ENCODE measurements at places on chromosomes 2 and 18.

DNA sequence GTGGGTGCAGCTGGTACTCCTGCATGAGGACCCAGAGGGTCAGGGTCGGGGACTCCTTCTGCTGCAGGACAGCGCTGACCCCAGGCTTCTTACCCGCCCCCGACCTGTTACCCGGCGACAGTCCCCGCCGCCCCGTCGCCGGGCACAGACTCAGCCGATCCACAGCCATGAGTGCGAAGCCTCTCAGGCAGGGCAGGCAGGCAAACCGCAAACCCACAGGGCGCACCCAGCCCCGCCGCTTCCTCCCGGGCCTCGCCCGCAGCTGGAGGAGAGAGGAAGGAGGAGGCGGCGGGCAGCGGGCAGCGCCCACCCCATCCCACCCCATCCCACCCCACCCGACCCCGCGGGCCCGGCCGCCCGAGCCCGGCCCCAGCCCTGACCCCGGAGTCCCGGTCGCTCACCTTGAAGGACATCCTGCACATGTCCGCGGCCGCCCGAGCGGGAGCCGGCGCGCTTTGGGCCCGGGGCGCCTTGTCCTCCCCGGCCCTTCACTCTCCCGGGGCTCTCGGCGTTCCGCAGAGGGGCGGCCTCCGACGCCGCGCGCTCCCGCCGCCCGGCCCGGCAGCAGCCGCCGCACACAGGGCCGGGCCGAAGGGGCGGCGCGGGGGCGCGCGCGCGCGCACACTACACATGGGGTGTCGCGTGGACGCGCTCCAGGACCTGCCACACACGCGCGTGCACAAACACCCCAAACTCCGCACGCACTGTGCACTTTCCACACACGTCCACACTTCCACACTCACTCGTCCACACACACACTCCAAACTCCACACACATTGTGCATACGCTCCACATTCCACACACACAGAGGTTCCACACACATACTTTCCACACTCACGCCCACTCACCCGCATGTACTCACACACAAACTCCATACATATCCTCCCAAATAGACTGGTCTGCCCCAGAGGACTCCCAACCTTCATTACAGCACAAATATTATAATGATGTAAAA lies at the start of gene ANKRD29:
ANKRD29 (minus strand) TSS at position 603 of the 955 bp plus-strand sequence; CDS start at position 422, 181 bp downstream.
- peak; percentile 53 for DNase-seq

GRCh38 chr2:106147665-106148064 lies 46.4 kb downstream of the UXS1 start:
- no peak for DNase-seq

DNA sequence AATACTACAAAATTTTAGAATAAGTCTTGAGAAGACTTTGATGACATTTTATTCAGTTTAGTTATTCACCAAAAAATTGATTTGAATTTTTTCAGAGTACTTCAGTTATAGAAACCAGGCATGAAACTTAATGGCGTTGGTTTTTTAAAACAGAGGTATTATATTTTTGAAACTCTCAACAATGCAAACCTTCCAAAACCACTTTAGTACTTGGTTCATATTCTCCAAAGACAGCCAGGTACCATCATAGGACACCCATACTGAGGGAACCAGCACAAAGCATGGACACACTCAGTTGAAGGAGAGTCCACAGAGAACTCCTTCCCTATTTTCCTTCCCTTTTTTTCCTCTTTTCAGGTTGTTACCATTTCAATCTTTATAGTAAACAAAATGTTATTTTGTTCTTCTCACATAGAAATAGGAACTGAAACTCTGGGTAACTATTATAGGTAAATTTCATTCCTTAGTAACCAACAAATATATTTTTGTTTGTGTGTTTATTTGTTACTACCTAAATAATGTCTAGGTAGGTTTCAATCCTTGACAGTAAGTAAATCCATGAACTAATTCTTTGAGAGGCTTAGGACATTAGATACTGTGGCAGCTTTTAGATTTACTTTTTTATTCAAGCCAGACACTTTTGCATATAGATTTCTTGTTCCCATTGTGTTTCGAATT lies 95.8 kb downstream of the TMEFF2 start:
- no peak for DNase-seq

GRCh38 chr2:38613849-38614213 lies 11.1 kb upstream of the HNRNPLL start:
- no peak for DNase-seq

DNA sequence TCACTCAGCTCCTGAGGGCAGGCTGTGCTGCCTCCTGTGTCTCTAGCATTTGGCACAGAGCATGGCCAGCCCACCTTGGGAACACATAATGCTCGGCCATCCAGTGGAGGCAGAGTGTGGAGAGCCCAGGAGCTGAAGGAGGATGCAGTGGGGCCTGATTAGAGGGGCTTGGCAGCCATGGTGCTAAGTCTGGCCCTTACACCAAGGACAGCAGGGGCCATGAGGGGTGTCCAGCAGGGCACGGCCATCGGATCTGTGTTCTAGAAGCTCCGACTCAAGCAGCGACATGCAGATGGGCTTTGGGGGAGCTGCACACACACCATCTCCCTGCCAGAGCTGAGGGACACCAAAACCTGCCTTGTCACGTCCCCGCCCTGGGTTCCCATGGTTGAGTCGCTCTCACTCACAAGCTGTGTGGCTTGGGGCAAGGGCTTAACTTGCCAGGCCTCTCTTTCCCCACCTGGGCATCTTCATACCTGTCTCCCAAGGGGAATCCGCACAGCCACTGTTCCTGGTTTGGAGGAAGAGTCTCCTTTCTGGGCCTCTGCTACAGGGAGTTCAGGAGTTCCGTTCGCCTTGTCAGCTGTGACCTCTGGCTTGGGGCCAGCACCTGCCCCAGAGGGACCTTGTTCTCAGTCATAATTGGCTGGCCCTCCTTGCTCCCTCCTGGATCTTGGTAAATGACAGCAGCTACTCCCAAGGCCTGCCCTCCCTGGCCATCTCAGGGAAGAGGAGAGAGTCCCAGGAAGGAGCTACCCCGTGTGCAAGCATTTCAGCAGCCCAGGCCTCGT lies 1.3 kb upstream of the TOGARAM2 start:
- peak; percentile 45 for DNase-seq

DNA sequence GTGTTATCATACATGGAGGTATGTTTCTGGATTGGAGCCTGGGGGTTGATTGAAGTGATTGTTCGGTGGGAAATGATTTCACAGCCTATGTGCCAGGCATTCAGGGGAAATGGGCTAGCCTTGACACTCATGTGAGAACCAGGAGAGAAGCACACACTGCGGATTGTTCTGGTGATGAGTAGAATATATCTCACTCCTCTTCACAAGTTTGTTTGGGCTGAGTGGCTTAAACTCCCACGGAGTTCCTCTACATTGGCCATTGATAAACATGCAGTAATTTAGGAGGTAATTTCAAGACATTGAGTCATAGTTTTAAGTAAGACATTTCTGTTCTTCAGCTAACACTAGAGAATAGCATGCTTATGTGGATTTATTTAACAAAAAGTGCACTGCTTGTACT lies 498.9 kb upstream of the NETO1 start:
- no peak for DNase-seq

GRCh38 chr2:64727843-64728463 lies 74.2 kb upstream of the SERTAD2 start:
- DNase-seq: no peak

GRCh38 chr18:45619062-45619825 lies 4.0 kb downstream of the SLC14A2 start:
- DNase-seq: peak; percentile 60

DNA sequence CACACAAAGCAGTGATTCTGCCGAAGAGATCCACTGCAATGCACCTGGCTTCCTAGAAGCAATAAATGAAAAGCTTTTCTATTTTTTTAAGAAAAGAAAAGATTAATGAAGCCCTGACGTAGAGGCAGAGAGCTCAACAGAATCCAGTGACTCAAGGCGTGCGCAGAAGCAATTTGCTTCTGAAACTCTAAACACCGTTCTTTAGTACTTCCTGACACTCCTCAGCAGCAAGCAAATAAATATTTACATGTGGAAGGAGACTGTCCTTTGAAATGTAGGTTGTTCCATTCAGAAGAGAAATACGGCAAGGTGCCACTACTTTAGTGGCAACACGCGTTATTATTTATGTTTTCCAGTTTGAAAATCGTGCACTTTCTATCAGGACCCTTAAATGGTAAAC lies 126.2 kb upstream of the ZNF516 start:
- DNase-seq: no peak

GRCh38 chr2:171688129-171688465 lies 828 bp downstream of the DYNC1I2 start:
- no peak for DNase-seq

DNA sequence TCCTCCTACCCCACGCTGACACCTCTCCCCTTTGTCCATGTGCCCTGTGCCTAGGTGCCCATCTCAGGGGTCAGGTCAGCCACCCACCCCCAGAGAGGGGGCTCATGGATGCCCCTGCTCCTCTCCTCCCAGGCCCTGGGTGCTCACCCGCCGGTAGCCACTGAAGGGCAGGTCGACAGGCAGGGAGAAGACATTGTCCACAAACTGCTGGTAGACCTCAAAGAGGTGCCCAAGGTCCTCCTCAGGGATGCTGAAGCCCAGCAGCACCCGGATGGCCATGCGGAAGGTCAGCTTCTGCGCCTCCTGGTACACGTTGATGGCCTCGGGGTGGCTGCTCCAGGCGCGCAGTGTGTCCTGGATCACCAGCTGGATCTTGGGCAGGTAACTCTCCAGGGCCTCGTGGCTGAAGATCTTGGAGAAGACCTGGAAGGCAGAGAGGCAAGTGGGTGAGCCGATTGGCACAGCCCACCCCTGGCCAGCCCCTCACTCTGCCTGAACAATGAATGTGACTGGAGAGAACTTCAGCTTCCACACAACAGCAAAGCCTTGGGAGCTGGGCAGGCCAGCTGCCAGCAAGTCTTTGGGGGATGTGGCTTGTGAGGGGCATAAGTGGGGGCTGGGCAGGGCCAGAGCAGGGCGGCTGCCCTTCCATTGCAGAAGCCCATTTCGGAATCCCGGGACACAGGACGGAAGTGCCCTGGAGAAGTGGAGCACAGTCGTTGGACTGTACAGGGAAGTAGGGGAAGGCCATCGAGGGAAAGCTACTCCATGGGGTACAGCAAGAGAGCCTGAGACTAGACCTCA lies 12.5 kb downstream of the CYP26B1 start:
- DNase-seq: peak; percentile 8

DNA sequence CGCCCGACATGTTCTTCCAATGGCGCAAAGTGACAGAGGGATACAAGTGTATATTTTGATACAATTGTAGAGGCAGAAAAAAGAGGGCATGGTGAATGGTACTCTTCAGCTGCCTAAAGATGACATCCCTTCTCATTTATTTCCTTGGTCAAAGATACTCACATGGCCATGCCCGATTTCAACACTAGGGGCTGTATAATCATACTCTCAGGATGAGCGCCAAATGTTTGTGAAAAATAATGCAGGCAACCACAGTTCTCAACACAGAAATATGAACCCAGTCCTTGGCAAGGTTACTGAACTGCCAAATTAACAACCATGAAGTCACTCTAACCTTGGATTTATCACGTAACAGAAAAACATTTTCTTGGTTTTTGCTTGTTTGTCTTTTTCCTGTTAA lies 204.4 kb downstream of the CCDC102B start:
- no peak for DNase-seq

DNA sequence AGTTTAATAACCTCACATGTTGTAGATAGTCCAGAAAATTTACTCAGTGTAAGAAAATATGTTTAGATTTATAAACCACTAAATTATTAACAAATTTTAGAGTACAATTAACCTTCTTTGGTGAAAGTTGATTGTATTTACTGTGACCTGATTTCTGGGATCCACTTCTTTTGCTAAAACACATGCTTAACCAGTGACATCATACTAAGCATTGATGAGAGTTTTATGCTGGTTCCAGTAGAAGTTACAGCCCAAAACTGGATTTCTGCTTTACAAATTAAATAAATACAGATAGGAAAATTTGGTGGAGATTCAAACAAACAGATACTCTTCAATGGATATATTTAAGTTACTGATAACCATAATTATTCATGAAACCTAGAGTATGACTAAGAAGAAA lies 40.9 kb downstream of the RBBP8 start:
- DNase-seq: no peak

DNA sequence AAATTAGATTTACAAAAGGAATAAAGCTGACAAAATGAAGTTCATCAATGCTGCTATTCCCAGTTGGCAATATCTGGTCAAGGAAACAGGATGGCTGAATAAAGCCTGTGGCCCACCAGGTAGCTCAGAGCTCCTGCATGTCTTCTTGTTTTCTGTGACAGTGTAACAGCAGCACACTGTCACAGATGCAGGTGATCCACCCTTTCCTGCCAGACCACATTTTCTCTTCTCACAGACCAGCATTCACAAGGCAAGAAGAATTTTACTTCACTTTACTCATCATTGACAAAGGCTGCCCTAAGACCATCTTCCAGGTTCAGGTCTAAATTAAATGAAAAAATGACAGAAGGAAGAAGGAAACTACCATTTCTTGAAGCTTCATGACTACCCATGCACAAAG lies 166.2 kb upstream of the MEIS1 start:
- DNase-seq: no peak
